ENCODE measurements at places on chromosomes 2 and 18.

DNA sequence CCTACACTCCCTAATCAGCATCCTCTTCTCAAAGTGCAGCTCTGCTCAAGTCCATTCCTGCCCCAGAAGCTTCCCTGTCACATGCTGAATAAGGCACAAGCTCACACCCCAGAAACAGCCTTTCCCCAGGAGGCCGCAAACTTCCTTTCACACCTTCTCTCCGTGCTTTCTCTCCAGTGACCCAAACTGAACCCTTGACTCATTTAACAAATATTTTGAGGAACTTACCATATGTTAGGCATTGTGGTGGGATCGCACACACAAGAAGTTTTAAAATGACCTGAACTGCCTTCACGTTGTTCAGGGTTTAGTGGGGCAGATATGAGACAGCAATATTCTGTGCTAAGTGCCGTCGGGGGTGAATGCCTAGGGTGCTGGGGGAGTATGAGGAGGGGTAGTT, 161.3 kb downstream of the INSIG2 start:
- no peak for DNase-seq

DNA sequence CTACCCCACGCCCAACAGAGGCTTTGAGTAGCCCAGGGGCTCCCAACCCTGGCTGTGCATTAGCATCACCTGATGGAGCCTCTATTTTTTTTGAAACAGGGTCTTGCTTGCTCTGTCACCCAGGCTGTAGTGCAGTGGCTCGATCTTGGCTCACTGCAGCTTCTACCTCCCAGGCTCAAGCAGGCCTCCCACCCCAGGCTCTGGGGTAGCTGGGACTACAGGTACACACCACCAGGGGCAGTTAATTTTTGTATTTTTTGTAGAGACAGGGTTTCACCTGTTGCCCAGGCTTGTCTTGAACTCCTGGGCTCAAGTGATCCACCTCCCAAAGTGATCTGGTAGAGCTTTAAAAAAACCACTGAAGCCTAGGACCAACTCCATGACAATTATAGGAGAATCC, 394.8 kb upstream of the ATP5MC3 start:
- DNase-seq, result no peak

GRCh38 chr2:25103287-25103871, 61.5 kb downstream of the EFR3B start:
- DNase-seq, result no peak

GRCh38 chr2:55000341-55000740, 49.9 kb downstream of the RTN4 start:
- DNase-seq, result no peak

DNA sequence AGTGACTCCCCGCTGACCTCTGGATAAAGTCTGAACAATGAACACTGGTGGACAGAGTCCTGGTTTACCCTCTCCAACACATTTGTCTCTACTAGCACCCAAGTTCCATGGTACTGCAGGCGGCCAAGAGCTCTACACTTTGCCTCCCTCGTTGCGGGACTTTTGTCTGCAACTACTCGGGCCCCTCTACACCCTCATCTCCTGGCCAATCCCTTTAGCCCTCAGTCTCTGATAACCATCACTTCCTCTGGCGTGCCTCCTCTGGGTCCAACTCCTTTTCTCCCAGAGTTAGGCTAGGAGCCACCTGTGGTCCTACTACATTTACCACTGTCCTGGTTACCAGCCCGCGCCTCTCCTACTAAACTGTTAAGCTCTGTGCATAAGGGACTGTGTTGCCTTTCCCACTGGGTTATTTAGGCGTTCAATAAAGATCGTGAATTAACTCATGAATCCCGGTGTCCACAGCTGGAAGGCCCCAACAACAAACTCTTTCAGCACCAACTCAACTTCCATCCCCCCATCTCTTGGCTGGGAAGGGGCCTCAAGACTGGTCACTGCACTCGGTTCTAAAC, 757 bp downstream of the HDHD2 start:
- no peak for DNase-seq

DNA sequence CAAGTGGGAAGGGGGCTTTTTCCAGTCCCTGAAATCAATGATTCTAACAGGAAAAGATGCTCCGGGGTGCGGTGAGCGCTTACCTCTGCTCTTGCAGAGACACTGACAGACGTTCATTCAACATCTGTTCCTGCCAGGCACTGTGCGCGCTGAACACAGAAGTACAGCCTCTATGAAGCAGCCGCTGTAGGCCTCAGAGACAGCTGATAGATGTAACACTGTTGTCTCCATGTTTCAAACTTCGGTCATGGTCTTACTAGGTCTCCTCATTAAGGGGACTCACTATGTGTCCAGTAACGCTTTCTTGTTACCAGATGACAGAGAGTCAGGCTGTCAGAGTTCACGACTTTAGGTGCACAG, 649 bp upstream of the CLIP4 start:
- peak; percentile 75 for DNase-seq

- DNase-seq, result no peak
Observed at GRCh38 chr2:99863236-99863902, 279.0 kb downstream of the AFF3 start.

GRCh38 chr2:190340369-190340768, 3.0 kb upstream of the INPP1 start:
- no peak for DNase-seq

GRCh38 chr2:98545591-98545990, 62.7 kb downstream of the COA5 start:
- no peak for DNase-seq

- peak; percentile 90 for DNase-seq
Observed at GRCh38 chr2:102063941-102064678, 72.3 kb downstream of the IL1R2 start.

- DNase-seq, result no peak
Observed at GRCh38 chr2:186590759-186591505, 1.1 kb downstream of the ITGAV start.

GRCh38 chr2:12106440-12107080, 360.1 kb downstream of the LPIN1 start:
- peak; percentile 23 for DNase-seq

- no peak for DNase-seq
Observed at GRCh38 chr2:186457908-186458307, 28.2 kb upstream of the ZC3H15 start.

GRCh38 chr2:161102770-161103450, 57.3 kb upstream of the TANK start:
- DNase-seq, result no peak

DNA sequence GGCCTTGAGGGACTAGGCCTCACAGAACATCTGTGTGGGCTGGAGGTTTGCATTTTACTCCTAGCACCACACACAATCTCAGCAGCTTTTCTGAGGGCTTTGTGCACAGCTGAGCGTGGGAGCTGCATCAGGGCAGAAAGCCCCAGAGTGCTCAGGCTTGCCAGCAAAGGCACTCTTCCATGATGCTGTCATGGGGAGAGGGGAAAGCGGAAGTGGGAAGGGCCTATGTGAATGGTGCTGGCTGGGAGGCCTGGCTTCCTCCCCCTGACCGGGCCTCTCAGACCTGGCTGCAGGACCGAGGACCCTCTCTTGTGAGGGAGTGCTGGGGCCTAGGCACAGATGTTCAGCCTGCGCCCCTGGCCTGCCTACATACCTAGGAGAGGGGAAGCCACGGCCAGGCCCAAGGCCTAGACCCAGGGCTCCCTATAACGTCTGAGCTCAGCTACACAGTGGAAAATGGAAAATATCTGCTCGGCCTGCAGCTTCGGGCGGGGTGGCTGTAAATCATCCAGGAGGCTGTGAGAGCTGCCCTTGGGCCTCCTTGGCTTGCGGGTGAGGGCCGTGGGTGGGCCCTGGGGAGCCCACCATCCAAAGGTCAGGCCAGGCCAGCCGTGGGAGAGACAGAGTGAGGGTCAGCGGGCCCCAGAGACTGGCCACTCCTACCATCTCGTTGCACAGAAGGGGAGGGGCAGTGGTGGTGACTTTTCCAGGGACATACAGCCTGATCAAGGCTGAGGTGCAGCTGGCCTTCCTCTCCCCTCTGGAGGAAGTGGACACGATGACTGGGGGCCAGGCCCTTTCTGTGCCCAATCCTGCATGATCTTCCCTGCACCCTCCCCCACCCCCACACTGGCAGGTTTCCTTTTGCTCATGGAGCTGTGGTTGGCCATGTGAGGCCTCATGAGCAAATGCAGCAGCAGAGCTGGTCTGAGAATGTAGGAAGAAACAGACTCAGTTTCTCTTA, 22.8 kb downstream of the GLI2 start:
- peak; percentile 38 for DNase-seq

DNA sequence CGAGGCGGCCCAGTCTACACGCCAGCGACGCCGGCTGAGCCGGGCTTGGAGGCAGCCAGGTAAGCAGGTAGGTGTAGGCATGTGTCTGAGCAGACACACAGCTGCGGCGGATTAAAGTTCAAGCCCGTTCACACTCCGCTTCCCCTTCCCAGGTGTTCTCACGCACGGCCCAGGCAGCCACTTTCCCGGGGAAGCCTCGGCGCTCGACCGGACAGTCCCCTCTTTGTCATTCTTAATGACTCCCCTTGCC, 367 bp downstream of the TGFA start:
- DNase-seq, result no peak

DNA sequence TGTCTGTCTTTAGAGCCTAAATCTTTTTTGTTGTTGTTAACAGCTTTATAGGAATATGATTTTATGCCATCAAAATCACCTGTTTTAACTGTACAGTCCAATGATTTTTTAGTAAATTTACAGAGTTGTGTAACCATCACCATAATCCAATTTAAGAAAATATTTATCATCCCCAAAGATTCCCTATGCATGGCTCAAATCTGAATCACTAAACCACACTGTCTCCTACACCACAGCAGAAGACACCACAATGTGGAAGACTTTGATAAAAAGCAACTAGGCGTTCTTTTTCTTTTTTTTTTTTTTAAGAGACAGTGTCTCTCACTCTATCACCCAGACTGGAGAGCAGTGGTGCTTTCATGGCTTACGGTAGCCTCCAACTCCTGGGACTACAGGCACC, 99.6 kb downstream of the TXNL1 start:
- DNase-seq, result no peak

GRCh38 chr18:67301592-67301991, 214.9 kb downstream of the DSEL start:
- no peak for DNase-seq

DNA sequence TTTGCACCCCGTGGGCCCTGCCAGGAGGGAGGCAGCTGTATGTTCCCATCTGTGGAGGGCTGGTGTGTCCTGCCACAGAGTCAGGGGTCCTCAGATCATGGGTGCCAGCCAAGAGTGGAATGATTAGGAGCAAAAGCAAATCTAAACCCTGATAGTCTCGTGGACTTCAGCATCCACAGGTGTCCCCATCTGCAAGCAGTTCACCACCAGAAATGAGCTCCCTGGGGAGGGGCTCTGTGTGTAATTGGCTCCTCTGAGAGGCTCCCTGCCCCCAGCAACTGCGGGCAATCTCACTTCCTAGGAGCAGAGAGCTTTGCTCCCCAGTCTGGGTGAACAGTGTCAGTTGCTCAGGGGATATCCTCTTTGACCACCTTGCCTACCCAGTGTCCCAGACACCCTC, 78.1 kb downstream of the HNRNPLL start:
- no peak for DNase-seq

DNA sequence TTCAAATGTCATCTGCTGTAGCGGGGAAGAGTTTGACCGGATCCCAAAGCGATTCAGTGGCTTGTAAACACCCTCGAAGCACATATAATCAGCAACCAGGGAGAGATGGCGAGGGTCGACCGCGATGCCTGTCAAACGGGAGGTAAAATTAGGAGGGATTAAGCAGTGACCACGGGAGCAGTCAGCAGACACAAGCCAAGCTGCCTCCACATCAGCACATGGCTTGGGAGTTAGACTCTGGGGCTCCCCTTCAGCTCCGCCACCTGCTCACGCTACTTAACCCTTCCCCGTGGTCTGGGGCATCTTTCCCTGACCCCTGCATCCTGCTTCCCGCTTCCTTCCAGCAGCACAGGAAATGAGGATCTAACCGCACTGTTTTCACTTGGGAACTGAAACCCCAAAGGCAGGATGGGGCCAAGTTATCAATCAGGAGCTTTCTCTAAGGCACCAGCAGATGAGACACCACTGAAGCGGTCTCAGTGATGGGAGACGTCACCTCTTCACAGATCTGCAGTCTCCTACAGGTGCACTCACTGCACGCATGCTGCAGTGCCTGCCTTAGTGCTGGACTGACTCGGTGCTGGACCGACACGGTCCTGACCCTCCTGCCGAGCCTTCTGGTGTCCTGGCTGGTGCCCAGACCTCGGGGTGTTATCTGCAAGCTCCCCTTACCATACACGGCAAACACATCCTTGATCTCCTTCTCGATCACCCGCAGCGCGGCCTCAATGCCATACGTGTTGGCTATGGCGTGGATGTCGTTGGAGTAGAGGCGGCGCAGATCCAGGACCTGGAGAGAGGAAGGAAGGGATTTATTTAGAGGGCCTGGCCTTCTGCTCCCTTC, 77.5 kb downstream of the POLR1A start:
- no peak for DNase-seq

DNA sequence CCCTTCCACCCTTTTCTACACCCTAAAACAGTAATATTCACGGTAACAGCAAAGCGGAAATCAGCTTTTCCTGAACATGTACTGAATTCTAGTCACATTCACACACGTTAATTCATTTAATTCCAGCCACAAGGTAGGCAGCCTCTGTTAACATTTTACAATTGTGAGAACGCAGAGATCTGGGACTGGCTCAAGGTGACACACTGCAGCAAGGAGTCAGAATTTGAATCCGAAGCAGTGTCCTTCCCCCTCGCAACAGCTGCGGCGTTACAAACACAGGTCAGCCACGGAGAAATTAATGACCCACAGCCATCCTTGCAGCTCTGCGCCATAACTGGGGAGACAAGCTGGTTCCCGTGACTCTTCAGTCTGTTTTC, 818 bp upstream of the SLC20A1 start:
- no peak for DNase-seq

- no peak for DNase-seq
Observed at GRCh38 chr18:76839086-76839794, 16.9 kb downstream of the ZNF236 start.

DNA sequence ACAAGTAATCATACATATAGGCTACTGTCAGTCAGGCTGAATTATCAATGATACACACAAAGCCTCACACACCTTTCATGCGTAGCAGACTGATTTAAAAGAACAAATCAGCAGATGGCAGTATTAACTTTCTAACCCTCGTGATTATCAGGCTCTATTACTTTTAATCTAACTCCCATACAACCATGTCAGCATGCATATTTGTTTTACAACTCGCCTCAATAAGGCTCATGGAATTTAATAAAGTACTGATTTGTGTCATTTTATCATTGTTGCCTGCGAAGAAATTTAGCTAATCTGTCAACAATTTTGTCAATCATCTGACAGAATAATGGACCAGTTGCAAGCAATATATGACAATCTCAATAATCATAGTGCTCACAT, 82.8 kb downstream of the SLC25A12 start:
- no peak for DNase-seq
